ENCODE measurements at places on chromosomes 3 and 15.

DNA sequence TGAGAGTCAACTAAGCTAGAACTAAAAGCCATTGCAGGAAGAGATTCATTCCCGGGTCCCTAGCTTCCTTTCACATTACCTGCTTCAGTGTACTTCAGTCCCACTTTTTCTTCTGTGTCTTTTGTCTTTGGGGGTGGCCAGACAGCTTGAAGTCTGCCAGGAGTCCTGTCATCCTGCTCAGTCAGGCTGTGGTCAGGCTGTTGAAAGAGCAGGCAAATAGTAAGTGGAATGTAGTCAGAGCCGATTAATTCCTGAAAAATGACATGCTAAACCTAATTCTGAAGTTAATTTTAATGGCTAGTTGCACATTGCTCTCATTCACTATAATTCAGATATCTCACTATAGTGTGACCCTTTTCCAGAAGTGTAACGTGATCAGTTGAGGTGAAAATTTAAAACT, 129.6 kb downstream of the FMN1 start:
- DNase-seq, result no peak

DNA sequence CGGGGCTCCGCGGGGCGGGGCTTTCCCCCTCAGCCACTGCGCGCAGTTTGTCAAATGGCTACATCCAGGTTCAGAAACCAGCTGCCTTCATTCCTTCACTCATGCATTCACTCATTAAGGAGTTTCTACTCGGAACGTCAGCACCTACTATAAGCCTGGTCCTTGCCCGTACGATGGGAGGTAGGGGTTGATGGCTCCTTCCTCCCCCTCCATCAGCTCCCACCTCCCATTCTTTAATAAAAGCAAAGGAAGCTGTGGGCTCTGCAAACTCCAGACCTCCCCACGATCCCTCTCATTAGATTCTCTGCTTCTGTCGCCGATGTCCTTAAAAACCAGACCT, 267 bp upstream of the CFAP92 start:
- DNase-seq, result peak; percentile 4

DNA sequence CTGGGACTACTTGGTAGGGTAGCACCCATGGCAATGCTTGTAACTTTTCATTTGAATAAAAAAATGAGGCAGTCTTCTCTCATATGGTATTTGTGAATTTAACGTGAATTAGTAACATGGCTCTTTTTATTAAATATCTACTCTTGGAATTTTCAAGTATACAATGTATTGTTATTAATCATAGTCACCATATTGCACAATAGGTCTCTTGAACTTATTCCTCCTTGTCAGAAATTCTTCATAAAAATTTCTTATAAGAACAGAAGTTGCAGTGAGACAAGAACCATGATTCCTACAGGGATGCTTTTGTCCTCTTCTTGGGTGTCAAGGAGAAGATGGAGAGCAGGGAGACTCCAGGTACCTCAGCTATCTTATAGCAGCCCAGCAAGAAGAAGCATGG, 203.8 kb upstream of the FEZF2 start:
- no peak for DNase-seq

GRCh38 chr3:133123636-133124035, 85.4 kb downstream of the TMEM108 start:
- no peak for DNase-seq

- DNase-seq, result no peak
Observed at GRCh38 chr15:39594446-39595337, 13.8 kb downstream of the THBS1 start.

GRCh38 chr3:32646761-32647160, 38.2 kb upstream of the CNOT10 start:
- DNase-seq, result no peak

GRCh38 chr3:62622553-62623174, 249.3 kb upstream of the FEZF2 start:
- peak; percentile 8 for DNase-seq

GRCh38 chr3:109385442-109386318, 48.3 kb upstream of the DPPA4 start:
- DNase-seq, result no peak

GRCh38 chr15:72195101-72195511, 2.5 kb downstream of the GRAMD2A start:
- DNase-seq, result no peak

- no peak for DNase-seq
Observed at GRCh38 chr3:52633786-52634185, 51.9 kb downstream of the PBRM1 start.

DNA sequence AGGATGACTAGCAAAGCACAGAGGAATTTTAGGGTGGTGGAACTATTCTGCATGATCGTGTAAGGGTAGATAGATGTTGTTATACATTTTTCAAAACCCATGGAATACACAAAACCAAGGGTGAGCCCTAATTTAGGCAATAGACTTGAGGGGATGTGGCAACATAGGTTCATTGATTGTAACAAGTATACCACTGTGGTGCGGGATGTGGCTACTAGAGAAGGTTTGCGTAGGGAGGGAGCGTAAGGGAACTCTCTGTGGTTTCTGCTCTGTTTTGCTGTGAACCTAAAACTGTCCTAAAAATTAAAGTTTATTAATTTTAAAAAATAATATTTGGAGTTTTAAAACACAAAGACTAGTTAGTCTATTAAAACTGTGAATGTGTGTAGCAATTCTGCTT, 202.8 kb downstream of the PLCL2 start:
- no peak for DNase-seq

DNA sequence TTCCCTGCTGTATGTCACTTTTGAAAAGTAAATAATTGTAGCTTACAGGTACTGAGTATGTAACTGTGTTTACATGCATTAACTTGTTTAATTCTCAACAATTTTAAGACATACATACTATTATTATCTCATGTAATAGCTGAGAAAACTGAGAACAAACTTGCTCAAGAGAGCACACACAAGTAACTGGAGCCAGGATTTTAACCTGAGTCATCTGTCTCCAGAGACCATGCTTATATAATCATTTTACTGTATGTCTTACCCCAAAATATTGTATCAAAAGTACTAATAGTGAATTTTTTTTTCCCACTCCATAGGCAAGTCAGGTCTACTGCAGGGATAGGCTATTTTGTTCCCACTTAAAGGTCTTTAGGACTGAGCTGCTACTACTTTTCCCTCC, 95.4 kb downstream of the FEZF2 start:
- DNase-seq, result no peak

- DNase-seq, result no peak
Observed at GRCh38 chr15:40421246-40422157, 15.9 kb downstream of the IVD start.

- no peak for DNase-seq
Observed at GRCh38 chr3:5757213-5757804, 569.8 kb downstream of the EDEM1 start.

- DNase-seq, result no peak
Observed at GRCh38 chr3:158165730-158166129, 55.8 kb downstream of the RSRC1 start.

- DNase-seq, result no peak
Observed at GRCh38 chr15:41881920-41882688, 11.7 kb downstream of the SPTBN5 start.

DNA sequence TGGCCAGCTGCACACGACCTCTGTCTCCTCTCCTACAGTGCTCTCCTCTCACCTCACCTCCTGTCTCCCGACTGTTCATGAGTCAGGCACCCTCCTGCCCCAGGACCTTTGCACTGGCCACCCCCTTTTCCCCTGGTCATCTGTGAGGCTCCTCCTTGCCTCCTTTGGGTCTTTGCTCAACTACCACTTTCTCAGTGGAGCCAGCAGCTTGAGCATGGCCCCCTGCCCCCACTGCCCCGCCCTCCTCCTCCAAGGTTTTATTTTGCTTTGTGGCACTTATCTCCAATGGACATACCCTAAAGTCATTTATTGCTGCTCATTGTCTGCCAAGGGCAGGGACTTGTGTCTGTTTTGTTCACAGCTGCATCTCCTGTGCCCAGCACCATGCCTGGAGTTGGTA, 64.3 kb downstream of the MGLL start:
- DNase-seq, result no peak

- no peak for DNase-seq
Observed at GRCh38 chr15:79357566-79357965, 46.7 kb downstream of the TMED3 start.

GRCh38 chr3:49813497-49814174, at the start of gene UBA7:
Gene UBA7, minus strand, starts transcription at chr3:49813953. Its CDS starts 166 bp downstream, at chr3:49813787.
- no peak for DNase-seq

- no peak for DNase-seq
Observed at GRCh38 chr3:179297971-179298725, 24.7 kb upstream of the ZNF639 start.

- DNase-seq, result no peak
Observed at GRCh38 chr3:196778755-196779154, 39.1 kb downstream of the PAK2 start.

GRCh38 chr3:175890066-175890465, 1030.9 kb downstream of the NAALADL2 start:
- no peak for DNase-seq

DNA sequence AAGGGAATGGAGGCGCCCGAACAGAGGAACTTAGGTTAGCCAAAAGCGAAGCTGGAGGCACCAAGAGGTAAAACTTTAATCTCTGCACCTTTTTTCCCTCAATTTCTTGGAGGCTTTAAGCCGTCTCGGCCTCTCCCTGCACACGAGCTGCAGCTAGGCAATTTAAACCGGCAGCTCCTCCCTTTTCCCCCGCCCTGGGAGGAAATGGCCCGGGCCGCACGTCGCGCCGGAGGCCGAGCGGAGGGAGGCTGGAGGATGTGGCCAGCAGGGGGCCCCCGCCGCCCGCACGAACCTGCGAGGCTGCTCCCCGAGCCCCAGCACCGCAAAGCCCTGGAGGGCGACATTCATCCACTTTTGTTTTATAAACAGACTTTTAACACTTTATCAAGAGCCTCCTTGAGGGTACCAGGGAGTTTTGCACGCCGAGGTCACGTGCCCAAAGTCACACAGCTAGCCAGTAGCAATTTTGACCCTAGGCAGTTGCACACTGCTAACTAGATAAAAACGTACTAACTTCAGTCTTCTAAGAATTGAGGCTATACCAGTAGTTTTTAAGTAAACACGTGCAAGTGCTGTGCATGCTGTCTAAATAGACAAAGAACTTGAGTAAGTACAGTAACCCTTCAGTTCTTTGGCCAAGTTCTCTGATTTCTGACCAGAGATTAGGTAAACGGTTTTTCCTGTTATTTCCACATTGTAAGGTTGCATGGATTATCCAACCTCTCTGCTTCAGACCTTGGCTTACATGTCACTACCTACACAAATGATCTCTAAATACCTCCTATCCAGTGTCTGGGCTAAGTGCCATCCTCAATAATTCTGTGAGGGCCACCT, 668 bp upstream of the XXYLT1 start:
- peak; percentile 59 for DNase-seq

DNA sequence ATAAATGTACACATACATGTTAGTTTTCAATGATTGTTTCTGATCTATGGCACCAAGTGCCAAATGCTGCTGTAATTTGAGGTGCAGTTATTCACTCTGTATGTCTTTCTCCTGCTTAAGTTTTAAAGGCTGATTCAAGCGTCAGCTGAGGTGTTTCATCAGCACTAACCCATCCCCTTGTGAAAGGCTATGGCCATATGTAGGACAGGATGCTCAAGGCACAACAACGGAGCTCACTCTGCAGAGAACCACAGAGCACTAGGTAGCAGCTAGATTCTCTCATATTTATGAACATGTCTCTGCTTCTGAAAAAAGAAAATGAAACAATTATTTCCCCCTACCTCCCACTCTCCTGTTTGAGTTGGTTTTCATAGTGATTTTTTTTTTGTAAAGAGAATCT, 340.0 kb upstream of the TMCO5A start:
- DNase-seq, result no peak
